Activated CD4-positive, alpha-beta T cell treated with anti-CD3 and anti-CD28 coated beads for 36 hours (primary cell): ENCODE measurements at places on chromosomes 5 and 9. TPM values are rescaled to one million over a fixed set of nuclear protein-coding genes. Genes with fewer than 3 reads are reported as not detected.

Gene F2R
- 1.4 TPM for total RNA-seq

Gene NR2F1-AS1
- total RNA-seq = not detected

Gene UIMC1
- total RNA-seq = 53.4 TPM

Gene CFAP90
- not detected for total RNA-seq

Gene RIOK2
- total RNA-seq = 39.2 TPM

Gene APBA1
- total RNA-seq = 0.16 TPM

Gene MYMK
- not detected for total RNA-seq

Gene ADAMTS13
- total RNA-seq = 2.5 TPM

Gene PRDM9
- not detected for total RNA-seq

Gene CRB2
- not detected for total RNA-seq

Gene PRR16
- total RNA-seq = not detected

Gene ALDH7A1
- 15.4 TPM for total RNA-seq
